Fibroblast of skin of abdomen (primary cell): ENCODE measurements at places on chromosomes 4 and X.

DNA sequence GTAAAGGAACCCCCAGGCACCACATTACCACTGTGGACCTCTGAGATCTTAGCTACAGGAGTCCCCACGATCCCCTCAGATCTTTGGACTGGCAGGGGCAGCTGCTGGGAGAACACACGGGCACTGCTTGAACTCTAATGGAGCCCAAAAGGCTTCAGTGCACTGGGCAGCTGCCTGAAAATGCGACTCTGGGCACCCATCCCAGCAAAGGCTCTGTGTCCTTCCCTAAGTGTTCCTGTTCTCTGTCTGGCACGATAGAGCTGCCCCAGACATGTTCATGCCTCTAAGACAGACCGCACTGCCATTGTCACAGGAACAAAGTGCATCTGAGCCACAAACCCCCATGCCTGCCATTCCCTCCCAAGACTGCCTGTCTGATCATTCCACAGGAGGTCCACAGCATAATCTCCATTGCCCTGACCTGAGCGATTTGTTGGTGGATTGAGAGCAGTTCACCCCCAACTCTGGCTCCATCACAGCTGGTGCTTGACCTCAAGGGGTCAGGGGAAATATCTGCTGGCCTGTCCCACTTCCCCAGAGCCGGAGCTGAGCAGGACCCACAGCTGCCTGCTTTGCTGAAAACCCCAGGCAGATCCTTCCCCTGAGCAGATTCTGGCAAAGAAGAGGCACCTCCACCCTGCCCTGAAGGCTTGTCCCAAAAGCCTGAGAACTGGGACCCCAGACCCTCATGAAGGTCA, 436.0 kb upstream of the INTU start:
- no peak for DNase-seq

DNA sequence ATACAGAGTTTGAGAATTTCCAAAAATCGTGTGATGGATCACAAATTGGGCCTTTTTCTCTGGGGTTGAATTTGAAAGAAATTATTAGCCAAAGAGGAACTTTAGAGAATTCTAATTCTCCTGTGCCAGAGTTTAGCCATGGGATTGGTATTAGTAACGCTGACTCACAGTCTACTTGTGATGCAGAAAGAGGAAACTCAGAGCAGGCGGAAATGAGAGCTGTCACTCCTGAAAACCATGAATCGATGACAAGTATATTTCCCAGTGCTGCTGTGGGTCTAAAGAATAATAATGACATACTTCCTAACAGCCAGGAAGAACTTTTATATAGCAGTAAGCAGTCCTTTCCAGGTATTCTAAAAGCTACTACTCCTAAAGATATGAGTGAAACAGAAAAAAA, 64.9 kb downstream of the N4BP2 start:
- peak; percentile 81 for DNase-seq

GRCh38 chrX:129540068-129540653, at the start of gene OCRL:
Gene OCRL, plus strand, starts transcription at chrX:129540259. Its CDS starts 181 bp downstream, at chrX:129540440.
- peak; percentile 57 for DNase-seq

DNA sequence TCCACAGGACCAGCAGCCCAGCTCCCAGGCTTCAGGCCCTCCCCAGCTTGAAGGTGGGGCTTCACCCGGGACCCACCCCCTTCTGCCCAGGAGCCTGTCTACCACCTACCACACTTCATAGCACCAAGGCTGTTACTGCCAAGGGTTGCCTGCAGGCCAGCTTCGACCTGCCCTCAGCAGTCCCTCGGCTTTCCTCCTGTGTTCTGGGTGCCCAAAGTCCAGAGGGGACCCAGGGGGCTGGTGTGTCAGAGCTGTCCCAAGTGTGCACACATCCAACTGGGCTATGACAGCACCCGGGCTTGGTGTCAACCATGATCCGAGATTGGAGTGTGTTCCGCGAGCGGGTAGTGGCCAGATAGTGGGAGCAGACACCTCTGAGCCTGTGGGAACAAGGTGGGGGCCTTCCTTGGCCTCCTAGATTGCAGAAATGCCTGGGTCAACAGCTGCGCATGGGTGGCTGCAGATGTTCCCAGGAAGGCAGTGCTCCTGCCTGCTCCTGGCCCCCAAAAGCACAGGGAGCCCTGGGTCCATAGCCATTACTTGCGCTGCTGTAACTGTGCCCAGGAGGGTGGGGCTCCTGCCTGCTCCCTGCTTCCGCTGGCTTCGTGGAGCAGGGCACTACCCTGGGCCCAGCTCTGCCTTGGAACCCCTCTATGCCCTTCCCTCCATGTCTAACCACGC, 16.8 kb downstream of the SULT1B1 start:
- no peak for DNase-seq

GRCh38 chrX:136619899-136620505, 28.0 kb upstream of the CD40LG start:
- DNase-seq = no peak

- peak; percentile 76 for DNase-seq
These were observed 361.2 kb downstream of the PCDH7 start for GRCh38 chr4:31081366-31081765.

DNA sequence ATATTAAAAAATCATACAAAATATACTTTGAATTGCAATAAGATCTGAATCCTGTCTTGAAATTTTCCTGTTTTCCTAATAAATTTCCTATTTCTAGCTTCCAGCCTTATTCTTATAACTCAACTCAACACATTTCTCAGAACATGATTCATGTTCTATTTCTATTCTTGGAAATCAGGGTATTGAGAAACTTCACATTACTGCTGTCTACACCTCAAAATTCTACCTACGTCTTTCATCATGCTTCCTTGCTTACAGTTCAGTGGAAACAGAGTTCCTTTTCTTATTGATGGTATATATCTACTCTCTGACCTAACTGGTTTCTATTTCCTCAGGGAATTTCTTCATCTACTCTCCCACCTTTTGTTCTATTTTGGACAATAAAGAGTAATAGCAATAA, 2139.0 kb downstream of the ARAP2 start:
- DNase-seq = peak; percentile 46

GRCh38 chr4:111639876-111640275, 505.4 kb upstream of the FAM241A start:
- peak; percentile 54 for DNase-seq

GRCh38 chrX:126929071-126929470, 109.5 kb downstream of the PRR32 start:
- DNase-seq = no peak

DNA sequence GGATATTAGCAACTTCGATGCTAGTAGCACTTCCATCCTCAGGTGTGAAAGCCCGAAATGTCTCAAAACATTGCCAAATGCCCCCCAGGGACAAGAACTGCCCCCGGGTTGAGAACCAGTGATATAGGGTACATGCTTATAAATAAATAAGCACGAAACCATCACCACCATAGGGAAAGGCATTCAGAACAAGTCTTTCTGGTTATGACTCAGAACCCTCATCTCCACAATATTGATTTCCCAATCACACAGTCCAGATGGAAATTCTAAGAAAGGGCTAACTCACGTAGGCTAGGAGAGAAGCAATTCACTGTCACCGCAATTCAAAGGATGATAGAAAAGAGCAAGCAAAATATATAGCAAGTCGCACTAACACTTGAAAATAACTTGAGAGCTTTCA, 84.8 kb downstream of the ANOS1 start:
- peak; percentile 4 for DNase-seq

DNA sequence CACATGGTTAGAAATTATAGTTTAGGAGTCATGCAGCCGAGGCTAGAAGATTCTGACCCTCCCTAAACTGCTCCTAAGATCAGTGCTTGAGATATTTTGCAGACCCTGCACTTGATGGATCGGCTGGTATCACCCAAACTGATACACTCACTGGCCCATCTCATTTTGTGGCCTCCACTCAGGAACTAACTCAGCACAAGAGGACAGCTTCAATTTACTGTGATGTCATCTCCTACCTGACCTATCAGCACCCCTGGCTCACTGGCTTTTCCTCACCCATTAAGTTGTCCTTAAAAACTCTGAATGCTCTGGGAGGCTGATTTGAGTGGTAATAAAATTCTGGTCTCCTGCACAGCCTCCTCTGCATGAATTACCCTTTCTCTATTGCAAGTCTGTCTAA, 450.9 kb downstream of the PCDH10 start:
- no peak for DNase-seq

DNA sequence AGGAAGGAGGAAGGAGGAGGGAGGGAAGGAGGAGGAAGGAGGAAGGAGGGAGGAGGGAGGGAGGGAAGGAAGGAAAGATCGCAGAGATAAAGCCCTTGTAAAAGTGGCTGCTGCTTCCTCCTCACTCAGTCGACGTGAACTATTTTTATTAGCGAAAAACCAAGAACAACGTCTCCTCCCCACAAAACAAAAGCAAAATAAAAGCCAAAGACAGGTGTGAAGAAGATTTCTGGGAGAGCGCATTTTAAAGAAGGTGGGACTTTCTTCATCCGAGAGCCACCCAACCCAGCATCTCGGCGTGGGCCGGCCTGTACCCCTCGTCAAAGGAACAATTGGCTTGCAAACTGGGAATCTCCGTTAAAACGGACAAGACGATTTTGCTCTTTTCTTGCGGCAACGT, 40.7 kb upstream of the ASMTL start:
- no peak for DNase-seq

- DNase-seq = no peak
These were observed 70.8 kb downstream of the DCAF8L1 start for GRCh38 chrX:27910412-27910811.

DNA sequence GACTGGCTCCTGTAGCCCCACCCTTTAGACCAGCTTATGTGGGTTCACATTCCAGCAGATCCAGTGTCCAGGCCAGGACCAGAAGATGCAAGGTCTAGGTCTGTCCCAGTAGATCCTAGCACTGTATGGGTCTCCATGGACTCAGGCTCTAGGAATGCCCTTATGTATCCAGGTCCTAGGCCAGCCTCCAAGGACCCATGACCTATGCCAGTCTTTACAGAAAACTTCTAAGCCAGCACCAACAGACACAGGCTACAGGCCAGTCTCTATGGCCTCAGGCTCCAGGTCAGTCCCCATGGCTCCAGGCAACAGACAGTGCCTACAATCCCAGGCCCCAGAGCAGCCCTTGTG, 45.2 kb upstream of the MAGED4 start:
- no peak for DNase-seq

- DNase-seq = no peak
These were observed 466.7 kb downstream of the NKX6-1 start for GRCh38 chr4:84032372-84032771.

DNA sequence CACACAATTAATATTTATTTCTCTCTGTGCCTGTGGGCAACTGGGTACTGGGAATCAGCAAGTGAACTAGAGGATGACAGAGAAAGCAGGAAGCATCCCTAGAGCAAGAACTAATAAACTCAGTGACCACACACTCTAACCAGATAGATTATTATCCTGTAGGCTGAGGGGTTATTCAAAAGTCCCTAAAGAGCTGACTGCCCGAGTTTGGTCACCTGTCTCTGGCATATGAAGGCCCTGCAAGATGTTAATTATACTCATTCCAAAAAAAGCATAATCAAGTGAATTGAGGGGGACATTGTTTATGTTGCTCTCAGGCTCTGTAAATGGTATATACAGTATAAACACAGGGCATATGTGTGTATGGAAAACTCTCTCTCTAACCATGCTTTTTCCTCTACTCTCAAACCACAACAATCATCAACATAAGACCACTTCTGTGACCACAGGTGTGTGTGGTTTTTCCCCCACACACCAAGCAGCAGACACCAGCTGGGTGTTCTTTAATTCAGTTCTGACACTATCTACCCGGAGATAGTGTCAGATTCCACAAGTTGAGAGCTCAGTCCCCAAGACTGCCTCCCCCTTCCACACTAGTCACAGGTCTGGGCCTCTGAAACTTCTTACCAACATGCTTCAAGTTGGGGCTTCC, 6.2 kb upstream of the HPSE start:
- no peak for DNase-seq

DNA sequence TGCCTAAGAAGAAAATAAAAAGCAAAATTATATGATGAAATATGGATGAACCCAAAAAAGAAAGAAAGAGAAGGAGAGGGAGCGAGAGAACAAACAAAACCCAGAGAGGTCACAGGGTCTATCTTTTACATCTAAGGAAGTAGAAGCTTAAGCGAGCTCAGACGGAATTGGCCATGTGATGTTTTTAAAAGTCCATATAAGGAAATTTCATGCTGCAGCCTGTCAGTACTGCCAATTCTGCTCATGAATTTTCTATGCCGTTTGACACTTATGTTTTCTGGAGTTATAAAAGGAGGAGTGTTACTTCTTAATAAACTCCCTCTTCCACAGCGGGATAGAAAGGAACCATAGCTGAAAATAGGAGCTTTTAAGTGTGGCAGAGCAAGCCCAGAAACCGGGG, 32.9 kb upstream of the DCX start:
- DNase-seq = no peak

GRCh38 chr4:184583738-184584502, 65.3 kb downstream of the CASP3 start:
- DNase-seq = no peak

- DNase-seq = no peak
These were observed 25.3 kb downstream of the ARSF start for GRCh38 chrX:3066555-3066954.

DNA sequence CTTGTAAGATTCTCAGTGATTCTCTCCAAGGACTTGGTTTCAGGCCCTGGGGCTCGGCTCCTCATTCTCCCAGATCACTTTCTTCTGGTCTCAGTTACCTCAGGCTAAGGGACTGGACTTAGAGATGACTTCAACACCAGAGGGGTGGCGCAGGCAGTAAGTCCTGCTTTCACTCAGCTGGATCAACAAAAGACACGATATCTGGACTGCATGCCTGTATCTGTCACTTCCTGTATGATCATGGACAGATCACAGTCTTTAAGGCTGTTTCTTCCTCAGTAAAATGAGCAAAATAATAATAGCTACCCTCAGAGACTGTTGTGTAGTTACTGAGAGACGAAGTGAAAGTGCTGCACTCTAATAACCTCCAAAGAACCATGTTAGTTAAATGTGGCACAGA, 19.5 kb upstream of the CXCR3 start:
- peak; percentile 12 for DNase-seq

- DNase-seq = peak; percentile 45
These were observed 2.7 kb downstream of the FAT4 start for GRCh38 chr4:125317525-125317877.

DNA sequence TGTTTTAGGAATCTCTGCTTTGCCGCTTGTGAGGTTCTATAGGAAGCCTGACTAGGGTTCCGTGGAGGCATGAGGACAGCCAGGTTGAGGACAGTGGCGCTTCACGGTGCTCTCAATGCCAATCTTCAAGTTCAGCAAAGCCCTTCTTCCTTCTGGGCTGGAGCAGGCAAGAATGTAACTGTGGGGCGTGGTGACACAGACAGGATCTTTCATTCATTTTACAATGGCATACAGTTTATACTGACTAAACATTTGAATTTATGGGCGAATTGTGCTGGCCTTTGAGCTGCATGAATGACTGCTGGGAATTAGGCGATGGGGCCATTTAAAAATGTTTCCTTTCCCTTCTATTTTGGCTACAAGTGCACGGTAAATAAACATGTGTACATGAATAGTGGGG, 2.9 kb upstream of the NHS start:
- no peak for DNase-seq
